ENCODE measurements at places on chromosomes 16 and 17.

GRCh38 chr17:39791111-39791992 is 53.6 kb downstream of the GRB7 start:
- peak; percentile 48 for DNase-seq

GRCh38 chr17:67482764-67483163 is 105.7 kb downstream of the PITPNC1 start:
- DNase-seq: no peak

DNA sequence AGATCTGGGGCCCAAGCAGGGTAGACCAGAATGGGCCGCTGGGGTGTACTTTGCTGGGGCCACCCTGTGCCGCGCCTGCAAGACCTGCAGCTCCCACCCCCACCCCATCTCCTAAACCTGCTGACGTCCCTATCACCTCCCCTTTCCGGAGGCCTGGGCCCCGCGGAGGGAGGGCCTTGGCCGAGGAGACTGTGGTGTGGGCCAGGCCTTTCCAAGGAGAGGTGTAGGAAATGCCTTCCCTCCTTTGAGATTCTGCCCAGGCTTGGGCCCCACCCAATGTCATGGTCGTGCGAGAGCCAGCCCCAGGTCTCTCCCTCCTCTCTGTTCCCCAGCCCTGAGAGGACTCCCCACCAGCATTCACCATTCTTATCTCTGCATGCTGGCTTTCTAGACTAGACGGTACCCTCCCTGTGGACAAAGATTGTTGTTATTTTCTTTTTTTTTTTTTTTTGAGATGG is 3.9 kb upstream of the WFIKKN2 start:
- no peak for DNase-seq

- DNase-seq: peak; percentile 44
Observed at GRCh38 chr16:49463529-49463928, 89.9 kb downstream of the C16orf78 start.

DNA sequence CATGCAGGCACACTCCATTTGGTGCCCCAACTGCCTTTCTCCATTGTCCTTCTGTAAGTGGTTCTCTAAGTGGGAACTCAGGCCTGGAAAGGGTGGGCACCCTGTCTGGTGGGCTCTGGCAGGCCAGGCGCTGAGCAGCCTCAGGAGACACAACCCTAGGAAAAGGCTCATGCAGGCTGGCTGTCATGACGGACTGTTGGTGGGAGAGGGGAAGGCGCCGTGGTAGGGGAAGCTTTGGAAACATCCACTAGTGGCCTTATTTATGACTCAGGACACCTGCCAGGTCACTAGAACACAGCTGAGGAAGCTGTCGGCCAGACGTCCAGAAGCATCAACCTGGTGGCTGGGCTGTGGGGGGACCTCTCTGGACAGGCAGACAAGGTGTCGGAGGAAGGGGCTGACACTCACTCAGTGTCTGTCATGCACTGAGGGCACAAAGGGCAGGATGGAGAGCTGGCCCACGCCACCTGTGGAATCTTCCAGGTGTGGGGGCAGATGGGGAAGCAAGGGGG is 216.0 kb downstream of the SEC14L1 start:
- DNase-seq: no peak

DNA sequence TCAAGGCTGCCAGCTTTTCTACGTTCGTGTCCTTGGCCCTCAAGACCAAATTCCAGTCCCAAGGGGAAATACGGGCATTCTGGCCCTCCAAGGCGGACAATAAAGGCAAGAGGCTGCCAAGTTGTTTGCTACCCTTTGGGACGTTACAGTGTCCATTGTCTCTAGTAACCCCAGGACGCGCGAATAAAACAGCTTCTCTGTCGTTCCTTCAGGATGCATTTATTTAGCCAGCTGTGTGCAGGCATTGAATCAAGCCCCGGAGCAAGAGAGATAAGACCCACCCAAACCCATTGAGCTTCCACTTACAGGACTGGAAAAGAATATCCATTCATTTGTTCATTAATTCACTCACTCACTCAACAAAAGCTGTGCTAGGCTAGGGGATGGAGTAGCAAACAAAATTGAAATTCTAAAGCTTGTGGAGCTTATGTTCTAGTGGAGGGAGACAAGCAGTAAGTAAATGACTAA is 656 bp downstream of the MRPL58 start:
- DNase-seq: no peak
